ENCODE measurements at places on chromosomes 2 and 18.

DNA sequence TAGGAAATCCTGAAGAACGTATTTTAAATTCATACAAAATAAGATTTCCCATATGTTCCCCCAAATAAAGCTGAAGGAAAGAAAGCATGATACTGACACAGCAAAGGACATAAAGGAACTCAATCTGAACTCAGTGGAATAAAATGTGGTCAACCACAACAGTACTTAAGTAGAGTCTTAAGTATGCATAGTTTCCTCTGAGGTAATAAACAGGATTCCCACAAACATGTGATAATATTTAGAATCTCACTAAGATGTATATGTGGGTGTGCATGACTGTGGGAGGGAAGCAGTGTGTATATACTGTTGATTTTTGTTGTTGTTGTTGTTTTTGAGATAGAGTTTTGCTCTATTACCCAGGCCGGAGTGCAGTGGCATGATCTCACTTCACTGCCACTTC, 69.3 kb downstream of the NOL10 start:
- DNase-seq = peak; percentile 35

GRCh38 chr2:46369783-46370182, 72.6 kb downstream of the EPAS1 start:
- DNase-seq = no peak

DNA sequence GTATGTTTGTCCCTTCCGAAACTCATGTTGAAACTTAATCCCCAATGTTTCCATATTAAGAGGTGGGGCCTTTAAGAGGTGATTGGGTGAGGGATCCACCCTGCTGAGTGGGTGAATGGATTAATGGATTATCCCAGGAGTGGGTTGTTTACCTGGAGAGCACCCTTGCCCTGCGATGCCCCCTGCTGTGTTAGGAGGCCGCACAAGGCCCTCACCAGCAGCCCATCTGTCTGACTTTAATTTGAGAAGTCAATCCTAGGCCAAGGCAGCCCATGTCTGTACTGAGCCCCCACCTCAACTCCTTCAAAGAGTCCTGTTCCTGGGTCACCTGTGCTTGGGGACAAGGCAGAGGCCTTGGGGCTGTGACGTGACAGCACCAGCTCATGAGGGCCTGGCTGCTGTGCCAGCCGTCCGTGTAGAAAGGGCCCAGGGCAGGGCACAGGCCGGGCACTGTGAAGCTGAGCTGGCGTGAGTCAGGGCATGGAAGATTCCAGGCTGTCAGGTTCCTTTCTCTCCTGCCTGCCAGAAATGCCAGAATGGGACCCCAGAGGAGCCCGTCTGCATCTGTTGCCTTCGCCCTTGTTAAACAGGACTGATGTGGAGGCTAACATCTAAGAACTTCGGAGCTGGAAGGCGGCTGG, 21.3 kb upstream of the TAF1B start:
- DNase-seq = no peak

DNA sequence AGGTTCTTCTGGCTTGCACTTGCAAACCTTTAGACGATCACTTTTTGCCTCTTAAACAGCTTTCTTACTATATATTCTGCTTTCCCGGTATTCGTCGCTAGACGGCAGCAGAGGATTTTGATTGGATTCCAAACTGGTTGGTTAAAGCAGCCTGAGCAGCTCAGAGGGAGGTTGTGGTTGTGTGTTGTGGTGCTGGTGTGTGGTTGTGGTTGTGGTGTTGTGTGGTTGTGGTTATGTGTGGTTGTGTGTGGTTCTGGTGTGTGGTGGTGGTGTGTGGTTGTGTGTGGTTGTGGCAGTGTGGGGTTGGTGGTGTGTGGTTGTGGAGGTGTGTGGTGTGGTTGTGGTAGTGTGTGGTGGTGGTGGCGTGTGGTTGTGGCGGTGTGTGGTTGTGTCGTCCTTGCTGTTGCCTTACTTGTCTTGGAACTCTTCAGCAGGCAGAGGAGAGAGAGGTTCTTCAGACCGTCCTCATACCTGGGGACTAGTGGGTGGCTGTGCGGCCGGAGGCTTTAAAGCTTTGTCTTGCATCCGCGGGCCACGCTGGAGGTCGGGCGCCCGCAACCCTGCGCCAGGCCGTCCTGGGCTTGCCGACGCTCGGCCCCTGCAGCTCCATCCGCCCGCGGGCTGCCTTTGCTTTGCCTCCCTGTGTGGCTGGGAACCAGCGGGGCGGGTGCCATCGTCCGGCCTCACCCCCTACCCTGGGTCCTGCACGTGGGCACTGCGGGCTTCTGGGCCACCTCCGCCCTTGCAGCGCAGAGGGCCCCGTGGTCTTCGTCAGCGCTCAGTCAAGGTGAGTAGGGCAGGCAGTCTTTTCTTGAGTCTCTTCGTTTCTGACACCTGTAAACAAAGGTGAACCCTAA, 190.8 kb downstream of the ARHGAP28 start:
- DNase-seq = no peak

All from CD4-positive, alpha-beta memory T cell (primary cell).